ENCODE measurements at places on chromosomes 2 and 18.

DNA sequence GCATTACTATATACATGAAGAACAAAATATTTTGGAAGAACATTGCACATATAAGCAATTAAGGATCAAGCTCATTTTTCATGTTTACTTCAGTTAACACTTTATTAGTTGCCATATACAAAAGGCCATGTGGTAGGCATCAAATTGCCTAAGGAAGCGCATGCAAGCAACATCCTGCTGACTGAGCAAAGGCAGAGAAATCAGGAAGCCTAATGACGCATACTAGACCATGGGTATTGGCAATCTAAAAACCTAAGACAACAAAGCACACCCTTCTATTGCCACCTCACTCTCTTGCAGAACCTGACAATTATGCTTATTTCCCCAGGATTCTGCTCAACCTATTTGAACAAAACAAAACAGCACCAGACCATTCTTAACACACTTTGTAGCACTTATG lies 171.9 kb downstream of the STK39 start:
- no peak for DNase-seq

- DNase-seq: no peak
Measured at GRCh38 chr2:8119782-8120505, 561.9 kb upstream of the ID2 start.

- DNase-seq: peak; percentile 47
Measured at GRCh38 chr2:20365249-20365817, 14.7 kb upstream of the PUM2 start.

DNA sequence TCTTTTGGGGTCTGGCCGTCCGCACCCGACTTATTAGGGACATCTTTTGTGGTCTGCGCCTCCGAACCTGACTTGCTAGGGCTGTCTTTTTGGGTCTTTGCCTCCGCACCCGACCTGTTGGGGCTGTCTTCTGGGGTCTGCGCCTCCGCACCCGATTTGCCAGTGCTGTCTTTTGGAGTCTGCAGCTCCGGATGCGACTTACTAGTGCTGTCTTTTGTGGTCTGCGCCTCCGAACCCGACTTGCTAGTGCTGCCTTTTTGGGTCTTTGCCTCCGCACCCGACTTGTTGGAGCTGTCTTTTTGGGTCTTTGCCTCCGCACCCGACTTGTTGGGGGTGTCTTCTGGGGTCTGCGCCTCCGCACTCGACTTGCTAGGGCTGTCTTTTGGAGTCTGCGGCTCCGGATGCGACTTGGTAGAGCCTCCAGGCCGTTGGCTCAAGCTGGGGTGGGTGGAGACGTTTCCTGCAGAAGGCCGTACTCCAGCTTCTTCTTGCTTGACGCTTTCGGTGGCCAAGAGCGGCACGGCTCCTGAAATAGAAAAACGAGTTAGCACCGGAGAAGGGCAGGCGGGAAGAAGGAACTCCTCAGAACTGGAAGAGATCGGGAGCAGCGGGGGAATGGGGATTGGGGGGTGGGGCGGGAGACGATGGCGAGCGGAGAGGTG lies 498 bp downstream of the TGOLN2 start:
- no peak for DNase-seq

GRCh38 chr2:142840436-142840835 lies 37.0 kb upstream of the KYNU start:
- no peak for DNase-seq

DNA sequence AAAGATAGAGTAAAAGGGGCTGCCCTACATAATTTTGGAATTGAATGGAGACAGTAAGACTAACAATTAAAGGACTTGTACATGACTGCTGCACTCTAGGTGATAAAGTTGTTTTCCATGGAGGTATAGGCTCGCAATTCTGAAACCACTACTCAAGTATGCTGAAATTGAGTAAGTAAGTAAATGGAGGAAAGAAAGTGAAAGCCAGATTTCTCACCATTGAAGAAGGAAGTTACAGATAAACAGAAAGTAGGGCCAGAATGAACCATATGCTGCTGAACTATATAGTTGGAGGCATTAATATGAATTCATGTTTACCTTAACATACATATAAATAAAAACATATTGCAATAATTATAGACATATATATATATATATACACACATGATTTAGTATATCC lies 225.7 kb upstream of the ST6GAL2 start:
- DNase-seq: no peak

DNA sequence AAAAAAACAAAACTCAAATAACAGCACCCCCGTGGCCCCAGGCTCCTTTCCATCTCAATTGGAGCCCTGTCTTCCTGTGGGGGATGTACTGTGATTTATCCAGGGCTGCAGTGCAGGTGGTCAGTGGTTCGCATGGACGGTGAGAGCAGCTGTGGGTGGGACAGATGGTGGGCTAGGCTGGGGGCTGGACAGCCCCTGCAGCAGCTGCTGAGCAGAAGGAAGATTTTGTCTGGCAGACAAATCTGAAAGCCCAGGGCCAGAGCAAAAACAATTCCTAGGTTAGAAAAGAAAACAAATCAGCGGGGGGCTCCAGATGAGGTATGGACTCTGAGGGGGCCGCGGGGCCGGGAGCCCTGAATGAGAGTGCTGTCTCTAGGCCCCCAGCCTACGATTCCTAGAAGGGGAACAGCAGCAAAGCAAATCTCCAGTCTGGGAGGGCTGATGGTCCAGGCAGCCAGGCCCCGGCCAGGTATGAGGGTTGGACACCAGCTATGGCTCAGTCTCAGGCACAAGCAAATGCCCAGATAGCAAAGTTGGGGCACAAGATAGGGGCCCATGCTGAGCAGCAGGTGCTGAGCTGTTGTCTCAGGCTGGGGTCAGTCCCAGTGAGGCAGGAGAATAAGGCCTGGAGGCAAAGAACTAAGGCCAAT lies 45.4 kb downstream of the SOWAHC start:
- no peak for DNase-seq

- no peak for DNase-seq
Measured at GRCh38 chr2:181311837-181312236, 145.3 kb upstream of the ITGA4 start.

DNA sequence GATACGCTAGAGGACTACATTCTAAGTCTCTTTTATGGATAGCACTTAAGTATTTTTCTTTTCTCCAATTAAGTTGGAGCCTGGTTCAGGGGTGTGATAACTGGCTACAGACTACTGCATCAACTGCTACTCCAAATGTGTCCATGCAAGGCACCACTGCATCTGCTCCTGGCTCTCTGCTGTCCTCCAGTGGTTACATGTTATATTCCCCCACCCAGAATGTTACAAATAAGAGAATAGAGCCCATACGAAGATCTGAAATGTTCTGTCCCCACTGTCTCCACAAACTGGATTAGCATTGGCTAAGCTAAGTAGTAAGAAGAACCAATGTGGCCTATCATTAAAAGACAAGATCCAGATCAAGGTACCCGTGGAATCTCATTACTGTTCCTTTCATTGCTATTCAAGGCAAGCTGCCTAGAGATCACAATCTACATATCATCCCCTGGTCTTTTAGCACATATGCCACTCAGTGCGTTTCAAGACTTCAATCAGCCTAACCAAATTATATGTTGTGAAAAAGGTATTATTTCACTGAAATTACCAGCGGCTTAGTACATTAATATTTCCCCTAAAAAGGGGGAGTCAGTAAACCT lies 308.3 kb upstream of the SLC8A1 start:
- no peak for DNase-seq

DNA sequence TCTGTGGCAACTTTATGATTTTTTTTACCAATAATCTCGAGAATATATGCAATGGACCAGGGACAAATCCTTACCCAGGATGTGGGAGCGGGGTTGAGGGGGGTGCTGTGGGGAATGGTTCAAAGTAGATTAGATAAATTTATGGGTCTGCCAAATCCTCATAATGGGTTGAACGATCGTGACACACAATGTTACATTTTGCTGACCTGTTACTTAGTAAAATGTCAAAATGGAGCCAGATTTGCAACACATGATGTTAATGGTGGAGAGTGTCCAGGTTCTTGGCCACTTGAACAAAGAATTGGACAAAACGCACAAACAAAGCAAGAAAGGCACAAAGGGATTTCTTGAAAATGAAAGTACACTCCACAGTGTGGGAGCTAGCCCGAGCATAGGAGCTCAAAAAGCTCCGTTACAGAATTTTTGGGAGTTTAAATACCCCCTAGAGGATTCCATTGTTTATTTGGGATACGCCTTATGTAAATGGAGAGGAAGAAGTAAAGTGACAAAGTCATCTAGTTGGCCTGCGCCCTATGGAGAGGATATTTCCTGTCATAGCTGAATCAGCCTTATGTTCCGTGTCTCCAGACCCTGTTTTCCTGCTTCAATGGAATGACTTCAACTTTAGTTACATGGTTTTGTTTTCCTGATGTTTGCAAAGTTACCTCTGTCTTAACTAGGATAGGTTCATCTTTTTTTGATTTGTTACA lies 776.0 kb downstream of the DCC start:
- no peak for DNase-seq

- no peak for DNase-seq
Measured at GRCh38 chr18:59220784-59221765, 1.1 kb downstream of the GRP start.

DNA sequence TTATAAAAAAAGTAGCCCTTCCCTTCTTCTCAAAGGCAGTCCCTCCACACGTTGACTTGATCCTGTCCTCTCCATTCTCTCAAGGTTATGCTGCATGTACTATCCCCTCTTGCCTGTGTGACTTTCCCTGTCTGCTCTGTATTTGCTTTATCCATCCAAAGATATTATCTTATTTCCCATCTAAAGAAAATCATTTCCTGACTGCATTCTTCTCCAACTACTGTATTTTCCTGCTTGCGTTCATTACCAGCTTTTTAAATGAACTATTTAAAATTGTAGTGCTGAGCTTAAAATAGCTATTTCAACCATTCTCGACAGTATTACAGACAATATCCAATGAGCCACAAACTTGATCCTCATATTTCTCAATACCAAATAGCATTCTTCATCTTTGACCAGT lies 716.0 kb upstream of the REG3G start:
- DNase-seq: no peak

DNA sequence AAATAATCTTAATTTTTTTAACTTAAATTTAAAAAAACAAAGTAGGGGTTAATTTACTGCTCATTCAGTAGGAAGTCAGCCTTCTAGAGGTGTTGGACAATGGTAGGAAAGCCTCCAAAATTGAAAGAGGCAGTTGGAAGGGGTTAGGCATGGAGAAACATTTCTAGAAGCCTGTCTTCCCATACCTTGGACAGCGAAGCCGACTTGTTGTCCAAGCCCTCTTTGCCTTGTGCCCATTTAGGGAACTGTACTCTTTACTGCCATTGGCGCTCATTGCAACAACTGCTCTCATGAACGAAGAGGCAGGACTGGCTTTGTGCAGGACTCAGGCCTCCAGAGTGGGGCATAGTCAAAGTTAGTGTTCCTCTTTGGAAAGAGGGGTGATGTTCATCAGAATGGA lies 333.3 kb downstream of the HRH4 start:
- no peak for DNase-seq

DNA sequence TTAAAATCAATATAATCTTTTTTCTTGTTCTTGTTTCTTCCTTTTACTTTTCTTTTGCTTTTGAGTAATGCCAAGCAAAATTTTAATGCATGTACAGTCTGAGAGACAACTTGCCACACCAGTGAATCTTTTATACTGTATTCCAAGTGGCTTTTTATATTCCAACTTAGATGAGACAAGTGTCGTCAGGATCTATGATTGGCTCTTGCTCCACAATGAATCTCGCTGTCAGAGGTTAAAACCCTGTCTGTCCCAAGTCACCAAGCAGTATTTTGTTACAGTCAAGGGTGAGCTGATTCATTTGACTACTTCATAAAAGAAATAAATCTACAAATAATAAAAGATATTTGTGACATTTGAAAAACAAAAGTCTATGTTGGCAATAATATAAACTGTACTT lies at the start of gene MSTN:
TSS of gene MSTN (minus strand) at position 129 of the 400 bp plus-strand sequence. CDS start 133 bp downstream, outside the sequence.
- DNase-seq: no peak

DNA sequence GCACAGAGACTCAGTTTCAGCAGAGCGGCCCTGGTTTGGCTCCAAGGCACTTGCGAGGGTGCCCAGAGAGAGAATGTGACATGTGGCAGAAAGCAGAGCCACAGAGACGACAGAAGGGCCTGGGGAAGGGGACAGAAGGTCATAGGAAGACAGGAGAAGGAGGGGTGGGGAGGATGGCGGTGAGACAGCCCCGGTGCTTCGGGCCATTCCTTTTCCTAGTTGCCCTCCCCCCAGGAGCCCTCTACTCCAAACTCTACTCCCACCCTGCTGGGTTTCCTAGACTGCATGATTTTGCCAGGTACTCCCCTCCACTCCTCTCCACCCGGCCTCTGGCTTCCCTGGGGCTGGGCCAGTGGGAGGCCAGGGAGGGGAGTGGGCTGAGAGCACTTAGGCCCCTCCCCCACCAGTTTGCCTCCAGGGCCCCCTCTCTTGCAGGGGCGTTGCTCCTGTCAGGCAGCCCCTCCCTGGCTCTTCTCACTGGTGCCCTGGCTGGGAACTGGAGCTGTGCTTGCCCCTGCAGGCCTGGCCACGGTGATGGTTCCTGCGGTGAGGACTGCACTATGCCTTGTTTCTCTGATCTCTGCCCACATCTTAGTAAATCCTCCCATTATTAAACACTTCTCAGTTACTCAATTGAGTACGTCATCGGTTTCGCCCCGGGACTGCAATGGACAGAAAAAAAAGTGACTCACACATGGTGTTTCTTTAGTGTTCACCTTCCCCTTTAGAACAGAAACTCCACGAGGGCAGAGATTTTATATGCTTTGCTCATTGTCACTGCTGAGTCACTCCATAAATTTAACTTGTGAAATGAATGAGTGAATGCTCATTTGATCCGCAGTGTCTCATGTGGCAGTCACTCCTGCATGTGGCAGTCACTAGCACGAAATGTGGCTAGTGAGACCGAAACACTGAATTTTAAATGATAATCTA lies 58.7 kb upstream of the SP3 start:
- DNase-seq: peak; percentile 85

GRCh38 chr2:177584030-177584692 lies 191.6 kb downstream of the AGPS start:
- DNase-seq: no peak

DNA sequence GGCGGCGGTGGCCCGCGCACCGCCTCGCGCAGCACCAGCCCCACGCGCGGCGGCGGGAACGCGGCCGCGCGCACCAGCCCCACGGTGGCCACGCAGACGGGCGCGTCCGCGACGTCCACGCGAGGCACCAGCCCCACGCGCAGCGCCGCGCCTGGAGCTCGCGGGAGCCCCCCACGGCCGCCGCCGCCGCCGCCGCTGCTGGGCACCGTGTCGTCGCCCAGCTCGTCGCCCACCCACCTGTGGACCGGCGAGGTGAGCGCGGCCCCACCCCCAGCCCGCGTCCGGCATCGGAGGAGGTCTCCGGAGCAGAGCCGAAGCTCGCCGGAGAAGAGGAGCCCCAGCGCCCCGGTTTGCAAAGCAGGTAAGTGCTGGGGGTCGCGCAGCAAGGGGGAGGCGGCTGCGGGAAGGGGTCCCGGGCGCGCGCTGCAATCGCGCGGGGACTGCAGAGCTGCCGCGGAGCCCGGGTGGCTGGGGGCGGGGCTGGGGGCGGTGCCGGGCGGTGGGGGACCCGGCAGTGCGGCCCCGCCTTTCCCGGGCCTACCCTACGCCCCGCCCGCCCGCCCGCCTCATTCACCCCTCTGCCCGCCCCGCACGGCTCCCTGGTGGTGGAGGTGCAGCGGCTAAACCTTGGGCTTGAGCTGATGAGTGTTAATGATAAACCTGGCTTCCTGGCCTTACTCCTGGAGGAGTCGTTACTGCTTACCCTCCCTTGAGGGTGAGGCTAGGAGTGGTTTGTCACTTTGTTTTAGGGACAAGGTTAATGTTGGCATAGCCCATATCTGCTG lies 851 bp downstream of the FAM117B start:
- peak; percentile 8 for DNase-seq

GRCh38 chr18:75210274-75211001 lies at the start of gene TSHZ1:
Gene TSHZ1 (plus strand): TSS chr18:75210797. CDS start chr18:75211877, 1,080 bp downstream.
- DNase-seq: peak; percentile 76

- DNase-seq: no peak
Measured at GRCh38 chr2:97995026-97995733, 568 bp downstream of the TMEM131 start.
